ENCODE measurements at places on chromosomes 16 and 17.

GRCh38 chr17:77965352-77965751 is 6.8 kb downstream of the TNRC6C start:
- DNase-seq = no peak

DNA sequence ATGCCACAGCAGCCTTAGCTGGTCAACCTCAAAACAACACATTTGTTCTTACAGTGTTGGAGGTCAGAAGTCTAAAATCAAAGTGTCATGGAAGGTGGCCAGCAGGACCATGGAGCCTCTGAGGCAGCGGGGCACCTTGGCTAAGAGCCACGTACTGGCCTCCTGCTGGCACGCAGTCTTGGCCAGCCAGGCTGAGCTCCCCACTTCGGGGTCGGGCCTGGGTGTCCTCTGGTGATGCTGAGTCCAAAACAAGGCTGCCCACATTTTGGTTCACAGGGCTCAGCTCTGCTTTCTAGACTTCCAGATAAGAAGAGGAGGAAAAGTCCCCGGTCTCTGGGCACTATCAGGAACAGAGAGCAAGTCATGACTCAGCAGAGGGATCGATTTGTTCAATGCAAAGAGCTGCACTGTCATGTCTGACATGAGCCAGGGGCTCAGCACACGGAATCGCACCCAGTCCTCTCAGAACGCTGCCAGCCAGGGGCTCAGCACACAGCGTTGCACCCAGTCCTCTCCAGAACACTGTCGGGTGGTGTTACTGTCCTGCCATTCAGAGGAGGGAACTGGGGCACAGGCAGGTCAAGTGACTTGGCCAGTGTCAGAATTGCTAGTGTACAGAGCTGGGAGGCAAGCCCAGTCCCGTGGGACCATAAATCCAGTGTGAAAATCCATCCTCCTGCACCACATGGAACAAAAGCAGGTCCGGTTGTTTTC is 2.5 kb downstream of the LGALS9 start:
- no peak for DNase-seq

DNA sequence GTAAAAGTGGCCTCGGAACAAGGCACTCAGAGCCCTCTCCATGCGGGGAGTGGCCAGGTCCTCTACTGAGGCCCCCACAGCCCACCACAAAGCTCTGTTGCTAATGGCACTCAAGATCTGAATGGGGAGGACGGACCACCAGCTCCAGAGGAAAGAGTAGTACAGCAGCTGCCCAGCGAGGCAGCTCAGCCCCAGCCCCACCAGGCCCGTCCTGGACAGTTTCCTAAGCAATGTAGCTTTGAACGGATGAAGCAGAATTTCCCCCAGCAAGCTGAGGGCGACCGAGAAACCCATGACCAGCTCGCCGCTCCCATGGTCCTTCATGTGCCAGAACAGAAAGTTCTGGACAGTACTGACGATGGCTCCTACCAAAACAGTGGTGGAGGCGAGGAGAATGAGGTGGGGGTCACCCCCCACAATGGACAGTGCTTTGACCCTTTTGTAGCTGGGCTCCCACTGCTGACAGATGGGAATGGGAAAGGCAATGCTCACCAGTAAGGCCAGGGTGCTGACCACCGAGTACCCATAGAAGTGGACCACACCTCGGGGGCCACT is 1.5 kb downstream of the MFSD6L start:
- DNase-seq = no peak

- no peak for DNase-seq
Observed at GRCh38 chr17:75428543-75429469, 23.3 kb upstream of the GRB2 start.

DNA sequence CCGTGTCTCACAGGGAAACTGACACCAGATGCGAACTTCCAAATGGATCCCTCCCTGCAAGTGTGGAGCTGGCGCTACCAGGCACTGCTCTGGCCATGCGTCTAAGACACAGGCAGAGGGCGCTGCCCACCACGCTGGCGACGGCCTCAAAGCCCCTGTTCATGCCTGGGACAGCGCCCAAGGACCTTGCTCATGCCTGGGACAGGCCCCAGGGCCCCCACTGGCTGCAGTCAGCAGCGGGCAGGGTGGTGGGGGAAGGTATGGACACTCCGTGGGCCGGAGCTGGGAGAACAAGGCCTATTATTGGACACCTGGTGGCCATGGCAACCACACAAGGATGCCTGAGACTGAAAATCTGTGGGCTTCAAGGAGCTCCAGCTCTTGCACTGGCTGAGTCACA is 8.8 kb downstream of the ZG16B start:
- DNase-seq = peak; percentile 35
